Activated CD4-positive, alpha-beta T cell treated with anti-CD3 and anti-CD28 coated beads, Interleukin-2, Interleukin-6, amounts not matched to agents 100 ng/mL and 50 ng/mL, durations not matched to agents 16 hours and 8 hours (primary cell): ENCODE measurements at places on chromosomes 3 and 15.

- no peak for DNase-seq
These were observed 43.3 kb downstream of the RBMS3 start for GRCh38 chr3:29324180-29324651.

DNA sequence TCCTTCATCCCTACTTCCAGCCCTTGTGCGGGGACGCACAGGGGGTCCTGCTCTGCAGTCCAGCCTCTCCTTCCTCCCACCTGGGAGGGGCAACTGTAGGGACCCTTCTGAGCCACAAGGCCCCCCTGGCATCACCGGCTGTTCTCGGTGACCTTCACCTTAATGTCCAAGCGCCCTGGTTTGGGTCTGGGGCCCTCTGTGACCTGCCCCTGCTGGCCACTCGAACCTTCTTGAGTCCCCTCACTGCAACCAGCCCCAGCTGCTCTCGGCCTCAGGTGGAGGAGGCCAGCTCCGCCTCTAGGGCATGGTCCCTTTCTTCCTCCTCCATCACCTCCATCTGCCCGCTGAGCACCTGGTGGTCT lies 57.9 kb downstream of the RGMA start:
- no peak for DNase-seq

DNA sequence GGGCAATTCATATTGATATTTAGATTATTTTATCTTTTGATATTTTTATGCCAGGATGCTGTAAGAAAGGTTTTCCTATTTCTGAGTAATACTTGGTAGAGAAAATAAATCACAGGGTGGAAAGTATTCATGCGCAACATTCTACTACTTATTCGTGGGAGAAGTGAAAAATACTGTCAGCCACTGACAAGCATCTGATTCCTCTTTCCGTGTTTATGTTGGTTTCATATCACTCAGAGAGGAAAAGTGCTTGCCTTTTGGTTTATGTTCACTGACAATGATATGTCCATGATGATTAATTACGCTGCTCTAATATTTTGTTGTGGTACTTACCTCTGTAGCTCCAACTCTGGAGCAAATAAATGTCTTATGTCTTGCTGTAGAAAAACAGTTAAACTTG lies 429.4 kb downstream of the EDEM1 start:
- DNase-seq, result no peak

- no peak for DNase-seq
These were observed 222.0 kb downstream of the NEK10 start for GRCh38 chr3:27147215-27147614.

DNA sequence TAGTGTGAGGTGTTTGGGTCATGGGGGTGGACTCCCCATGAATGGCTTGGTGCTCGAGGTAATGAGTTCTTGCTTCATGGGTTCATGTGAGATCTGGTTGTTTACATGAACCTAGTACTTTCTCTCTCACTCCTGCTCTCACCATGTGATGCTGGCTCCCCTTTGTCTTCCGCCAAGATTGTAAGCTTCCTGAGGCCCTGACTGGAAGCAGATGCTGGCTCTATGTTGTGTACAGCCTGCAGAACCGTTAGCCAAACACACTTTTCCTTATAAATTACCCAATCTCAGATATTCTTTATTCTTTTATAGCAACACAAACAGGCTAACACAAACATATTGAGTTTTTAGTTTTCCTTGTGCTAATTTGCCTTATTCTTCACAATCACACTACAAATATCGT lies 3.2 kb upstream of the CSPG5 start:
- DNase-seq, result no peak

DNA sequence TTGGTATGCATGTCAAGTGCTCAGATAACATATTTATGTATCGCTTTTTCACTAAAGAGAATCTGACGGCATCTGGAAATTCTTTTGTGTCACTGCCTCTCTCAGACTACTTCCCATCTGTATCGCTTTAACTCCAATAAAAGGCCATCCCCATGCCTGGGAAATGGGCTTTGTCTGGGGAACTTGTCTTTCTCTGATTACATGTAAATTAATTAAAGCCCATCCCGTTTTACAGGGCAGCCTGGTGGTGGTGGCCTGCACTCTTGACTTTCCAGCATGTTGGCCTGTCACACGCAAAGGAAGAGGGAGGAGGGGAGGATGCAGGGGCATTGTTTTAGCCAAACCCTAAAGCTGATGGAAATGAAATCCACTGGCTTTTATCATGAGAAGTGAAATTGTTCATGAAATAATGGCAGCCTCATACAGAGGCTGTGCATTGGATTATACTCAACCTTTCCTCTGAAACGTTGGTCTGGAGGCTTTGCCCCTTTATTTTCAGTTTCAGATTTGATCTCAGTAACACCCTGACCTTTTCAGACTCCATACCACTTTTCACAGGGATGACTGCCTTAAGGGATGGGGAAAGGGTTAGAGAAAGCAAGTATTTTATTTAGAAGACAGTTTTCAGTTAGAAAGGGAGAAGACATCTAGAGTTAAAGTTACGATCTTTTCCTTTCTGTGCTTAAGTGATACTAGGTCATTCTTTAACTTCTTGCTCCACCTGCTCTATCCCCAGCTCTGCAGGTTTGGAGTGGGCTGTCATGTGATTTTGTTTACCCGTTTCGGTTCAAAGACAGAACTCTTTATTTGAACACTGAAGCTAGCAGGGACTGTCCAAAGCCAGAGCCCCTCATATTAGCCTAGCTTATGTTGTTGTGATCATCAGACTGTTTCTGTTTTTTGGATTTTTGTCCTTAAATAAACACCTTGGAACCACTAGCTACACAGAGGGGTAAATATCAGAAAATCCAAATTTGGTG lies 94.6 kb upstream of the CTDSPL start:
- DNase-seq, result no peak

- DNase-seq, result peak; percentile 93
These were observed 30.7 kb downstream of the SEMA7A start for GRCh38 chr15:74402873-74403587.

GRCh38 chr3:106629215-106629832 lies 747.9 kb upstream of the CCDC54 start:
- DNase-seq, result no peak

DNA sequence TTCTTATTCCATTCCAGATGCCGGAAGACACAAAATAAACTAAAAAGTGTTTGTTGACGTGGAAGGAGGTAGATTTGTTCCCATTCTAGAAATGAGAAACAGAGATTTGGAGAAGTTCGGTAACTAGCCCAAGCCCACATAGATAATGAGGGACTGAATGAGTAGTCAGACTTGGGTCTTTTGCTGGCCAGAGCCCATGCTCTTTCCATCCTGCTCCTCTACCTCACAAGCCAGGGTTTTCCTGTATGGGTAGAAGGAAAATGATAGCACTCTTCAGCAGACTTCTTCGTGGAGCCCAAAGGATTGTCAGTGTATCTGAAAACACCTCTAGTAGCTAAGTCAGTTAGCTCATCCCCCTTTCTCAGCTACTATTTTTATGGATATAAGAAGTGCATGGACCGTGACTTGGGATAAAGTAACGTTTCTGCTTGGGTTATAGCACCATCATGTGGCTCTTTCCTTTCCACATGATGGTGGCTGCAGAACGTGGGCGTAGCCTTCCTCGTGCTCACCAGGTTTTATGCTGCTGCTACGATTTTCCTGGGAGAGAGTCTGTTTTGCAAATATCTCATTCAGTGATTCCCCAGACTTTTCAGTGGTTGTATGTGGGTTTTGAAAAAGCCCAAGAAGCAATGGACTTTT lies 84.6 kb downstream of the DGKG start:
- DNase-seq, result no peak

DNA sequence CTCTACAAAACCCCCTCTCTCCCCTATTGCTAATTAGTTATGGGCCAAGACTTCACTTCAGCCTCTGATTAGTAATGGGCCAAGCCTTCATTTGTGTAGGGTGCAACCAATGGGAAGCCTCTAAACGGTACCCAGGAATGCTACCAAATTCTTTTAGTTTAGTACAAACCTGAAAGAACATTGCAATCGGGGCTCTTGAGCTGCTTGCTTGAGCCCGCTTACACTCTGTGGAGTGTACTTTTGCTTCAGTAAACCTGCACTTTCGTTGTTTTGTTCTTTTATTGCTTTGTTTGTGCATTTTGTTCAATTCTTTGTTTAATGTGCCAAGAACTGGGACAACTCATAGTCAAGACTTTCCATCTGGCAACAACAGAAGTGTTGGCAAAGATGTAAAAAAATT lies 26.2 kb downstream of the DNAAF4 start:
- no peak for DNase-seq

GRCh38 chr15:29937956-29938355 lies 115.7 kb upstream of the TJP1 start:
- DNase-seq, result no peak
